AG09309 (cell line): ENCODE measurements at places on chromosomes 2 and 18.

GRCh38 chr18:63253428-63254372 lies 65.9 kb downstream of the BCL2 start:
- peak; percentile 25 for DNase-seq

- DNase-seq = no peak
Observed at GRCh38 chr2:170679607-170680079, 35.5 kb upstream of the SP5 start.

- no peak for DNase-seq
Observed at GRCh38 chr2:85981579-85982247, 92.9 kb upstream of the ST3GAL5 start.

DNA sequence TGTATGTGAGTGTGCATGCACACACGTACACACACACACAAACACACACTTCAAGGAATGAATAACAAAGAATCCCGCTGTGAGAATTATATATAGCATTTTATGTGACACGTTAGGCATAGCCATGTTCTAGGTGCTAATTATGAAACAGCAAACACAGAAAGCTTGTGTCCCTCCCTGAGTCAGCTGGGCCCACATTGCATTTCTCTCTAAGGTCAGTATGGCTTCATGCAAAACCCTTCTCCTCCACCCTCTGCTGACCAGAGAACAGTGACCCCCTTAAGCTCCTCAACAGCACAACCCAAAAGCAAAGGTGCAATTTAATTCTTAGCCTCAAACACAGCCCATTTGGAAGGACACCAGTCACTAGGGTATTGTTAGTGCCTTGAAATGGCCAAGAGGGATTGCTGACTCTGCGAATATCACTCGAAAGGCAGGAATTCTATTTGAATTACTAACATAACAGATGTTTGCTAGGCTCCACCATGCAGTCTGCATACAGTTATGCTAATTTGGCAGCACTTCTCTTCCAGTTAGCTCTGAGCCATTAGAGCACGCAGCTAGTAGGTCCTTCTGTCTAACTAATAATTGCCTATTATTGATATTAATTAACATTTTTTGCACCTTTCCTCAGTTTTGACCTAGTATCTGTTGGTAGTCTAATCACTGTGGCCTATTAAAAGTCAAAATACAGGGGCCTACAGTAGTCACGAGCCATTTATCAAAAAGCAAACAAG lies 149.0 kb downstream of the LNPK start:
- no peak for DNase-seq

DNA sequence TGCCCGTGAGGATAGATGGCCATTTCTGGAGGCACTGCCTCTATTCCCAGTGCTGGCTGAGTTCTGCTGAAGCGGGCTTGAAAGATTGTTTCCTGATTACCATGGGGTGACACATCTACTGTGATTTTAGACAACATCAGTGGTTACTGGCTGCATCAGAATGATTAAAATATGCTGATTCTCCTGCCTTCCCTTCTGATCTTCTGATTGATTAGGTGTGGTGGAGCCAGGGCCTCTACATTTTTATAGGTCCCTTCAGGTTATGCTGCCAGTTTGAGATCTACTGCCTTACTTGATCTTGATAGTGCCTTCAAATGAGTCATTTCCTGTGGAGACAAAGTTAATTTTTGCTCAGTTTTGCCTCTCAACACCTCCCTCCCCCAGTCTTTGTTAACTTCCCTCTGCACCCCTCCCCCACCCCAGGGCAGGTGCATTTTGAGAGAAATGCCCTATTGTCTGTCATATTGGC lies 31.6 kb upstream of the SNORC start:
- DNase-seq = no peak

- DNase-seq = no peak
Observed at GRCh38 chr2:11602563-11603204, 67.3 kb downstream of the NTSR2 start.

- DNase-seq = no peak
Observed at GRCh38 chr2:240245184-240245583, 104.7 kb upstream of the OTOS start.

DNA sequence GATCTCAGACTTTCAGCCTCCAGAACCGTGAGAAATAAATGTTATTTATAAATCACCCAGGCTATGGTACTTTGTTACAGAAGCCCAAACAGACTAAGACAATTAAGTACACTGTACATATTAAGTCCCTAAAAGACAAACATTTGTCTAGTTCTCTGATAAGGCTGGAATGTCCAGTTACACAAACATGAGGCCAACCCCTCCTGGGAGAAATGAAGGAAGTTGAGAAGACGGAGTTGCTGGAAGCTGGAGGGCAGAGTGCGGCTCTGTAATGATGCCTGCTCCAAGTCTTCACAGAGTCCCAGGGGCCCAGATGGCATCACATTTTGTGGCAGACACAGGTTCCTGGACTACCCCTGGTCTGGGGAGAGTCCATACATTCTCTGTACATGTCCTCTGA lies 79.2 kb upstream of the ST8SIA3 start:
- DNase-seq = no peak

DNA sequence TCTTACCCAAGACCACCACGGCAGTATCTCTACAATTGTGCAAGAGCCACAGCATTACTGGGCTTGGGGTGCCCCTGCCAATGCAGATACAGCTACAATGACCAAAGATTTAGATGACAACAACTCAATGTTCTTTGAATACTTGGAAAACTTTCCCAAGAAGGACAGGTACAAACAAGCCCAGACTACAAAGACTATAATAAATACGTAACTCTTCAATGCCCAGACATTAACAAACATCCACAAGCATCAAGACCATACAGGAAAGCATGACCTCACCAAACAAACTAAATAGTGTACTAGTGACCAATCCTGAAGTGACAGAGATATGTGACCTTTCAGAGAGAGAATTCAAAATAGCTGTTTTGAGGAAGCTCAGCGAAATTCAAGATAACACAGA lies 62.8 kb downstream of the ICA1L start:
- no peak for DNase-seq

DNA sequence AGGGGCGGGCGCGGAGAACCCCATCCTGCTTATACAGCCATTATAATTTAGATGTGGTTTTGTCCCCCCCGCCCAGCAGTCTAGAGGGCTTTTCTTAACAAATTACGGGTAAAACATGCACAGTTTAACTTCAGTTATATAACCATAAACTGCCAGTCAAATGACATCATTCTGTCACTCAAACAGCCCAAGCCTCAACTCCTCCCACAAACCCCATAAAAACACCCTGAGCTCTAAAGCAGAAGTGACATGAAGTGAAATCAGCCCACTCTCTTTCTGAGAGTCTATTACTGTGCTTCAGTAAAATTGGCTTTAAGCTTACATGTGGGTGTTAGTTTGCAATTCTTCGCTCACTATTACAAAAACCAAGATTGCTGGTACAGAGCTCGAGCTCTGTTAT lies 705.1 kb upstream of the GCFC2 start:
- DNase-seq = no peak

GRCh38 chr2:2690985-2691384 lies 359.9 kb upstream of the MYT1L start:
- DNase-seq = no peak

DNA sequence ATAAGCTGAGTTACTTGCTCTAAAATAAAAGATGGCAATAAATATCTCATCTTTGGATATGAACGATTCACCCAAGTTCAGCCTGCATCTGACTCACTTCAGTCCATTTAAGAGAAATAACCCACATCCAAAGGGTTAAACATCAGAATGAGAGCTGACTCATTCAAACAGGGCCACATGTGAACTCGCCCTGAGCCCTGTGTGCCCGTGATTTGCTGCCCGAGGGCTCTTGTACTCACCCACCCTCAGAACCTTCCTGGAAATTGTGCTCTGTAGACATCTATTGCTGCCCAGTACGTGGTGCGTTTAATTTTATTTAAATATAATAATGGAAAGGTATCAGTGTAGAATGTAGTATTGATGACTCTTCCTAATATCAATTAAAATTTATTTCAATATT lies 66.9 kb upstream of the RBM44 start:
- peak; percentile 23 for DNase-seq

DNA sequence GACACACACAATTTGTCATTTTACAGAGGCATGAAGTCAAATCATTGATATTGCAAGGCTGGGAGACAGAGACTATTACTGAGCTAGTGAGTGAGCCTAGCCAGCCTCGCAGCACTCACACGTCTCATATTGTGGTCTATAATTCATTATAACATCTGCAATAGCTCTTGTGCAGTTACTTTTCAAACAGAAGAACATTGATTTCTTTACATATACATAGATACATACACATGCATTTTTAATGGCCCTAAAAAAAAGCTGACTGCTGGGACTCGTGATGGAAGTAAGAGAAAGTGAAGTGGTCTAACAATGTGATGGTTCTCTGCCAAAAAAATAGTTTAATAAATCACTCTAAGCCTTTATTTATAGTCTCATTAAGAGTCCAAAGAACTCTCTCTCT lies 56.8 kb downstream of the KIAA2012 start:
- no peak for DNase-seq

GRCh38 chr2:201938156-201938775 lies 95.4 kb upstream of the FZD7 start:
- DNase-seq = no peak

DNA sequence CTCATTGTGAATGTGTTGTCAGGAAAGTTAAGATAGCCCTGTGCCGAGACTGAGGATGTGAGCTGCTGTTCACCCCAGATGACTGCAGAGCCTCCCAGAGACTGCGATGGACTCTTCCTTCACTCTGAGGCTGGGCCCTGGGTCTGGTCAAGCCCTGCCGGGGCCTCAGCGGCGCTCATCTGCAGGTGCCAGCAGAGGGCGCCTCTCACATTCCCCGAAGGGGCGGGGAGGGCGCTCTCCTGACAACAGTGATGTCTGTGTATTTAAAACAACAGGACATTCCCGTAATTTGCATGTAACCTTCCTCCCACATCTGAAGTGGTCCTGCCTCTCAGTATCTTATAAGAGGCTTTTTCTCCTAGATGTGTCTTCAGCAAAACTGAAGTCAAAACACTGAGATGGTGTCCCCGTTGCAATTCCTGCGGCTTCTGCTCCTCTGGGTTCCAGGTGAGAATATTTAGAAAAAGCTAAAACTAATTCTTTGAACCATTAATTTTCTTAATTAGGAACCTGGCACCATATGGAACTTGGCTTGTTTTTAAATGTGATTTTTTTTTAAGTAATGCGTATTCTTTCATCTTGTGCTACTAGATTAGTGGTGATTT lies 1377.9 kb downstream of the RPIA start:
- no peak for DNase-seq

DNA sequence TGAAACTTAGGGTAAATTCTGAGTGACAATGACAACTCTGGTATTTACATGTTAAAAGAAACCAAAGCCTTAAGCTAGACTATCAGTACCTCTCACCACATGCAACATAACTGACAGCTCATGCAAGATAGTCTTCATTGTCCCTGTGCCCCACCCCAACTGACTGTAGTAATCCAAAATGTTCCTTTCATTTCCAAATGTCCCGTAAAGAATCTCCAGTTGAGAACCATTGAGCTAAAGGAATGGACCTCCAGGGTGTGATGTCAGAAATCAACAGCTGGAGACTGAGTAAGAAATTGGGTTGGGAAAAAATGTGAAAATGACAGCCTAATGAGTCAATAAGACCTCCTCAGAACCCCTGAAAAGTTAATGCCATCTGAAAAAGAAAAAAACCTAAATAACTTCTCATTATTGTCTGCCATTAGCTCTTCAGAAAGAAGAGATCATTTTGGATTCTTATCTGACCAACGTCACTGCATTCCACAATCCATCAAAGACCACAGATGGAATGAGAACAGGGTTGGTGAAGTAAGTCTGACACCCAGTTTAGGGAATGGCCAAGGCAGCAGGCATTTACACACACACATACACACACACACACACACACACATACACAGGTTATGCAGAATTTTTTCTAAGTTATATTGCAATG lies 51.7 kb upstream of the ACVR2A start:
- DNase-seq = peak; percentile 5

DNA sequence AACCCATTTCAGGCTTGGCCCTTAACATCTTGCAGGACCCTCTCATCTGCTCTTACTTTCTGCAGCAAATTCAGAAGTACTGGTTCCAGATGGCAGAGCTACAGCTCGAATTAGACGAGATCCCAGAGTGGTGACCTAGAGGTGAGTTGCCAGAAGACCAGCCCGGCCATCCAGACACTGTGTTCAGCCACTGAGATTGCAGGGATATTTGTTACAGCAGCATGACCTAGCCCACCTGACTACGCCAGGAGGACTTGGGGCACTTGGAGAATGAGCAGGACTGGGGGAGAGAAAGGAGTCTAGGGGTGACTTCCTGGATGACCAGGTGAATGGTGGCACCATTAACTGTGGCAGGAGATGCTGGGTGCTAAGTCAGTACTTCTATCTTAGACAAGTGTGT lies 67.2 kb upstream of the ID2 start:
- no peak for DNase-seq

DNA sequence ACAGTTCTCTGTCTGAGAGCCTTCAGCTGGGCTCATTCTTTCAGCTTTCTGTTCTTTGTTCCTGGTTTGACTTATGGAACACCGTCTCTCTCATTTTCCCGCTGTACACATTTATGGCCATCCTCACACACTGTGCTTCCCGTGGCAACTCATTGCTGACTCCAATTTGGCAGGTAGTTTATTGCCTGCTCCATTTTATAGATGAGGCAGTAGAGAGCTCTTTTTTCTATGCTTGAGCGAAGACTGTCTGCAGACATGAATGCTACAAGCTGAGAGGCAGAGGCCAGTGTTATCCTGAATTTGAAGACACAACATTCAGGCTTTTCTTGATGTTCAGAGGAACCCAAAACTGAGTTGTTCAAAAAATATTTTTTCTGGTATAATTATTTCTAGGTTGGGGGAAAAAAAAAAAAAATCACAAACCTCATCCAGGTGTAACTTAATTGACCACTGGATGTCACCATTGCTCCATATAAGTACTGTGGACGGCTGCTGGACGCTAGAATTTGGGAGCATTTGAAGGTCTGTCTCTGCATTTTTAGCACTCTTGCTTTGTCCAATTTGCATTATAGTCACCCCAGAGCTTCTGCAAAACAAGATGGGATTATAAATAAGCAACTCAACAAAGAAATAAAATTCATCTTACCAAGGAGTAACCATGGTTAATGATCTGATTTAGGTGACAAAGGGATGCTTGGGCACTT lies 83.5 kb downstream of the HRH4 start:
- no peak for DNase-seq

GRCh38 chr2:102480285-102481195 lies 7.5 kb downstream of the SLC9A4 start:
- DNase-seq = no peak

- DNase-seq = no peak
Observed at GRCh38 chr18:23341383-23341782, 111.7 kb upstream of the RIOK3 start.

DNA sequence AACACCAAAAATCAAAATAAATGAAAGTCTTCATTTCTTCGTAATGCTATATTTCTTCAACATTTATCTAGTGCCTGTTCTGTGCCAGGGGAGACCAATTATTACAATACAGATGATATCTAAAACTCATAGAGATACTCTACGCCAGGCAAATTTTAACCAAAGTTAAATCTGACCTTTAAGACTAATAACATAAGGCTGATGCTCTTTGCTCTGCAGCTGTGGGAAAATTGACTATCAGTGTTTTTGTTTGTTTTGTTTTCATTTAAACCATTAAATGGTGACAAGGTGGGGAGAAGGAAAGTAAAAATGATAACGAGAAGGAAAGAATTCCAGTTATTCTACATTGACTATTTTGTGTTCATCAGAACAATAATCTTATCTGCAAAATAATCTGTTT lies 406.4 kb downstream of the LRP1B start:
- DNase-seq = no peak
